Dorsolateral prefrontal cortex (tissue), 122 donors: ENCODE measurements at places on chromosomes 2 and 18.

DNA sequence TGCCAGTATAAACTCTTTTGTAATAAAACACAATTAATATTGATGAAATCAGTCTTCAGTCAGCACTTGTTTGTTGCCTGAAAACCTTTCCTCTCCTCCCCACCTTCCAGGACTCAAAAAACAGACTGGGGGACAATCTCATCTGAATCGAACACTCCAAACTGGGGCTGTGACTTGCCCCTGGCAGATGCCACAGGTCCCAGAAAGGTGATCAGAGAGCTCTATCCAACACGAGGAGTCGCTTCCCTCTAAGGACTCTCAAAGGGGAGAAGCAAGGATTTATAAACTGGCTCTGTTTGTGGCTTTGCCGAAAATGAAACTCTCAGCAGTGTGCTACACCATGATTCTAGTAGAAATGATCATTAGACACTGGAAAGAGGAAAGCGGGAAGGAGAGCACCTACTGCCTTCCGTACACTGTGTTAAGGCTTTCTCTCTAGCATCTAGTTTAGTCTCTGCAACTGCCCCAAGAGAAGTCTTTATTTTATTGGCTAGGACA, 199.2 kb downstream of the TGIF1 start:
- no peak for DNase-seq

GRCh38 chr18:56283316-56283715, 355.1 kb downstream of the TXNL1 start:
- no peak for DNase-seq

GRCh38 chr2:237682856-237683670, 55.7 kb downstream of the LRRFIP1 start:
- DNase-seq = no peak

DNA sequence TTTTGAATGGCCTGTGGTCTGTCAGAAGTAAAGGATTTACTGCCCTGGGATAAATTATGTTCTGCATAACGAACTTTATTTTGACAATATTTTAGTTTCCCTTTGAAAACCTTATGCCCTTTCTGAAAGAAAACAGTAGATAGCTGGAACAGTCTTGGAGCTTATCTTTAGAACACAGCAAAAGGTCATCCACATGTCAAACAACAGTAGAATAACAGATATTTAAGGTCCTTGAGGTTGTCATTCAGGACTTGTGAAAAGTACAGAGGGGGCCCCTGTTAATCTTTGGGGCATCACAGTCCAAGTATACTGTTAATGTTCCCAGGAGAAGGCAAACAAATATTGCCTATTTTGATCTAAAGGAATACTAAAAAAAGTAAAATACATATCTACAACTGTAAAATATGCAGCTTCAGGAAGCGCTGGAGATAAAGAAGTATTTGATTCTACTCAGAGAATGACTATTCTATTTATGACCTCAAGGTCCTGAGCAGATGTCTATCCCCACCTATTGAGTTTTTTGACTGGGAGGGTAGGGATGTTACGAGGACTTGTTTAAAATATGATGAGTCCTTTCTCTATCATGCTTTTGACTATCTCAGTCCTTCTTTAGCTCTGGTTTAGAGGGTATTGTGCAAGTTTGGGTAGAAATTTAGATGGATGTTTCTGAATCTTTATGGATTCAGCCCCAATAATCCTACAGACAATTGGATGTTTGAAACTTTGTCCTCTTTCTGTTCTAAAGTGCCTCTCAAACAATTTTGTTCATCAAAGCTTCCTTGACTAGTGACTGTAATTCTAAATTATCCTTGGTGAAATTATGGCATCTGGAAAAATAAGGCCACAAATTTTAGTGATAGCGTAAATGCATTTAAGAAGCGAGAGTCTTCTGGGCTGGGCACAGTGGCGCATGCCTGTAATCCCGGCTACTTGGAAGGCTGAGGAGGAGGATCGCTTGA, 25.1 kb upstream of the TMEM214 start:
- no peak for DNase-seq

- DNase-seq = no peak
These were observed 157.5 kb downstream of the THADA start for GRCh38 chr2:43438342-43438741.

DNA sequence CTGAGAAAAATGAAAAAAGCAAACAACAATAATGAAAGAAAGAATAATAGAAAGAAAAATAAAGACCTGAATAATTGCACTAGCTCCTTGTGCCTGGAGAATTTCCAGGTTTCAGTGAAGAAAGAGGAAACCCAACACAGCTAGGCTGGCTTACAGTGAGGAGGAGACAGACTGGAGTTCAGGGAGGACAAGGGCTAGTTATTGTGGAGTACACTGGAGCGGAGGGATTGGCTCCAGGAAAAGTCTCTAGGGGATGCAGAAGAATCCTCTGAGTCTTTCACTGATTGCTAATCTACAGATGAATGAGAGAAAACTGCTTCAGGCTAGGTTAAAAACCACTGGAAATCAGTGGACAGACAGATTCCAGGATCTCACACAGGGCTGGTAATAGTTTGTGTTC, 163.6 kb upstream of the RBMS1 start:
- DNase-seq = no peak

GRCh38 chr2:152730591-152731333, 12.3 kb downstream of the ARL6IP6 start:
- DNase-seq = no peak

GRCh38 chr2:47198985-47199451, 43.9 kb upstream of the STPG4 start:
- no peak for DNase-seq

- peak; percentile 65 for DNase-seq
These were observed 21.7 kb downstream of the TMX3 start for GRCh38 chr18:68693091-68693815.

DNA sequence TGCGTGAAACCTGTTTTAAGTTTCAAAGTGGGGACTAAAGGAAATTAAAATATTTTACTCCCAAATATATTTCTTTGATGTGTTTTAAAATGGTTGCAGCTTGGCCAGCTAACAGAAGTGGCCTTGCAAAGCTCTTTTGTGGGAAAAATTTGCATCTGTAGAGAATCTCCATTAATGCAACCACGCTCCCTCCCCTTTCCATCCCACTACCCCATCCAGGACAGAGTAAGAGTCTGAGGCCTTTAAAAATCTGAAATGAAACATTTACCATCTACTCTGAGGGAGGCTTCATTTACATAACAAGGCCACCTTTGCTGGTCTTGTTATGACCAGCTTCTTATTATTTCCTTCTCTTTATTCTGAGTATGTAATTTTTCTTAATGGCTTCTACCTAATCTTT, 63.5 kb downstream of the STAT4 start:
- DNase-seq = no peak

GRCh38 chr2:17476830-17477229, 41.4 kb downstream of the RAD51AP2 start:
- no peak for DNase-seq

DNA sequence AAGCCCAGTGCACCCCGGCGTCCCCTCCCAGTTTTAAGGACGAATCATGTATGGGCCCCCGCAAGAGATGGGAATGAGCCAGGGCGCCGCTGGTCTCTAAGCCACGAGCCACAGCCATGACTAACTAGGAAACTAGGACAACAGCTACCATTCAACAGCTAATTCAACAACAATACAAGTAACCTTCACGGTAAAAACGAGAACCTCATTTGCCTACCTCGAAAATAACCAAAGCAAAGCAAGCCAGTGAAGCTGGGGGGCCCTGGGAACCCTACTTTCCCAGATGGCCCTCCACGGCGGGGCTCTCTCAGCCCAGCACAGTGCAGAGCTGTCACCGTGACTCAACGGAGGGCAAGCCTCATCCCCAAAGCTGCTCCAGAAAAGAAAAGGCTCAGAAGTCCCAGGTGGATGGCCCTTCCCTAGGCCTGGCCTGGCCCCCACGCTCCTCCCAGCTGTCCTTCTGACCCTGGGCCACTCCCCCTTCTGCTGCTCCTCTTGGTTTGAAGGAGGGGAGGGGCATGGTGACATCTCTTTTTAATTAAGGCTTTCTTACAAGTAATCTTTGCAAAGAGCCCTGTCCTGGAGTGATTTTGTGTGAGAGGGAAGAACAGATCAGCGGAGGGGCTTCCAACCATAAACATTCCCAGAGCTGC, 126.3 kb downstream of the HDAC4 start:
- DNase-seq = no peak

DNA sequence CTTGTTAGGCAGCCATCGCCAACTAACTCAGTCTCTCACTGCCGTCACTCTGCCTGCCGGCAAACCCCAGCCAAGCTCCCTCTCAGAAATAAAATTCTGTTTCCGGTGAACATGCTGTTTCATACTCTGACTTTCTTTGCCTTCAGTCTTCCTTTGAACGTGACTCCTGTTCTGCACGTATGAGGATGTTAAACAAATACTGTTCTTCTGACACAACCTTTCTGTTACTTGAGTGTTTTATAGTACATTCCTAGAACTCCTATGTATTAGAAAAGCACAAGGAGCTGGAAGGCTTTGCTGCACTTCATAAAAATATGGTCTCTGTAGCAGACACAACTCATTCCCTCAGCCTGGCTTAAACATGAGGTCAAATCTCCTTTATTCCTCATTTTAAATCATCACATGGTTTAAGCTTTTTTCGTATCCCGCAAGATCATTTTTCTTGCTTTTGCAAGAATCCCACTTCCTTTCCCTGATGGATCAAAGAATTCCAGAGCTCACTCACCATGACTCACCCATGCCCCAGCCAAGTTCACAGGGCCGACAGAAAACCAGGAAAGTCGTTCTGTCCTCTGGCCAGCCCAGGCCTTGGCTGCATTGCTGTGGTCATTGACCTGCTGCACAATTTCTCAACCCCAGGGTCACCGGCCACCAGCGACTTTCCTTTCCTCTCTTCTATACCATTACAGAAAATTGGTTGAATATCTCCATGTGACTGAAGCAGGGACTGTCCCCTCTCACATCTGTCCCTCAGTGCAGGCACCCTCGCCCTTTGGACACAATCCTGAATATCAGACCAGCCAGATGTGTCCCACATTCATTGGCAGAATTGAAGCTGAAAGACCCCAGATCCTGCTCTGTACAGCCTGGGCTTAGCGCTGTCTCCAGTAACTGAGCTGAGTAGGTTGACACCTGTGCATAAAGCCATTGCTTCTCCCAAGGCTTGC, 183.1 kb upstream of the ARL4C start:
- DNase-seq = no peak

DNA sequence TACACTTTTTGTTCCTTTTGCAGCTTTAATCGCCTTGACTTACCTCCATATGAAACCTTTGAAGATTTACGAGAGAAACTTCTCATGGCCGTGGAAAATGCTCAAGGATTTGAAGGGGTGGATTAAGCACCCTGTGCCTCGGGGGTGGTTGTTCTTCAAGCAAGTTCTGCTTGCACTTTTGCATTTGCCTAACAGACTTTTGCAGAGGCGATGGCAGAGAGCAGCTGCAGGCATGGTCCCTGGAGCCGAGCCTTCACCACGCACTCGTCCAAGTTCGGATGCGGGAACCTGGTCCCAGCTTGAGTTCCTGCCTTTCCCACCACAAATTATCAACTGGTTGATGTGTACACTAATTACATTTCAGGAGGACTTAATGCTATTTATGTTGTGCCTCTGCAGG, 232.7 kb downstream of the ALPK2 start:
- DNase-seq = no peak

DNA sequence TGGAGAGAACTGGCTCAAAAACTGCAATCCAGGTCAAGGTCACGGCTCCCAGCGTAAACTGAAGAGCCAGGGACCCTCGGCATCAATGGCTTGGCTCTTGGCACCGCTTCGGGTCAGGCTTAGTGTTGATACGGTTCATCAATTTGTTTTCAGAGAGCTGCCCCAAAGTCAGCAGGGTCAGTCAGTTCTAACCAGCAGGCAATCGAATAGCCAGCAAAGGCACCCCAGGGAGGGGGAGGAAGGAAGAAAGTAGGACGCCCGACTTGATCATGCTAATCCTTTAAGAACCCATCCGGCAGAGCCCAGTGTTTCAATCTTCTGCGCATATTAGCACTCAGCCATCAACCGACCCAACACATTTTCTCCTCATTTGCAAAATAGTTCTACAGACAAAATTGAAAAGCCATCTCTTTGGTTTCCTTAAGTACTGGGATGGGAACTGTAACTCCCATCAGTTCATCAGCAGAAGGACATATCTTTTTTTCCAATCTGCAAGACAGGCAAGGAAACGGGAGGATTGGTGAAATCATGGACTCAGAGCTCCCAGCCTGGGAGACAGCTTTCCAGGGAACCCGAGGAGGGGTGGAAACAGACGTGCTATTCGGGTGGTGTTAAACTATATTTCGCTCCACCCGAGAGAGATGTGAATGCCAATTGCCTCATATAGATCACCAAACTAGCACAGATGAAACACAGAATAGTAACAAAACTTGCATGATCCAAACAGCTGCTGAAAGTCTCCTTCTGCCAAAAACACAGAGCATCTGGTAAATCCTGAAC, 40.7 kb upstream of the CABLES1 start:
- DNase-seq = no peak

DNA sequence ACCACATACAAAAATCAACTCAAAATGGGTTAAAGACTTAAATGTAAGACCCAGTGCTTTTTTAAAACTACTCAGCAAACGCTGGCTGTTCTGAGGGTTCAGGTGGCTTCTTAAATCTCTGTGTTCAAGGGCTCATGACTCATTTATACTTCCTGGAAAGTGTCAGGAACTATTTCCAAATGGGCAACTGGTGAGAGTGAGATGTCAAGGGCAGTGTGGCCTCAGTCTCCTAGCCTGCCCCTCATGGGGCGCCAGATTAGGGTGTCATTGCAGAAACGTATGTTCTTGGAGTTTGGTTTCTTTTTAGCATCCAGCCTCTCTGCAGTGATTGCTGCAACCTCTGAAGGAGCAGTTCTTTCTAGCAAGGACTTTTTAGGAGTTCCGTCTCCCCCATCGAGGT, 485.4 kb downstream of the TNS1 start:
- DNase-seq = no peak

GRCh38 chr2:50885948-50886347, 146.0 kb downstream of the NRXN1 start:
- no peak for DNase-seq

DNA sequence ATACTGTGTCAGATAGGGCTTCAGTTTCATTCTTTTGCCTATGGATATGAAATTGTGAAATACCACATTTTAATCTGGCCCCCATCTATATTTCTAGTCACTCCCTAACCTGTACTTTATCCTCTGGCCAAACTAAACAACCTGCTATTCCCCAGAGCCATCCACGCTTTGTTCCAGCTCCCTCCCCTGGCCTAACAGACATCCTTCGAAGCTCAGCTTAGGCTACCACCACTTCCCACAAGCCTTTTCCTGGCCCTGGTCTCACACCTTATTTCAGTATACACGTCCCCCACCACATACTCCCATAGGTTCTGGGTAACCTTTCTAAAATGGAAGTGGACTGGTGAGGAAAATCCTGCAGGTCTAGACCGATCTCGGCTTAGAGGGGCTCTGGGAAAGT, 55.4 kb downstream of the MAP4K3 start:
- no peak for DNase-seq

GRCh38 chr18:73653251-73653650, 494.4 kb downstream of the FBXO15 start:
- no peak for DNase-seq

DNA sequence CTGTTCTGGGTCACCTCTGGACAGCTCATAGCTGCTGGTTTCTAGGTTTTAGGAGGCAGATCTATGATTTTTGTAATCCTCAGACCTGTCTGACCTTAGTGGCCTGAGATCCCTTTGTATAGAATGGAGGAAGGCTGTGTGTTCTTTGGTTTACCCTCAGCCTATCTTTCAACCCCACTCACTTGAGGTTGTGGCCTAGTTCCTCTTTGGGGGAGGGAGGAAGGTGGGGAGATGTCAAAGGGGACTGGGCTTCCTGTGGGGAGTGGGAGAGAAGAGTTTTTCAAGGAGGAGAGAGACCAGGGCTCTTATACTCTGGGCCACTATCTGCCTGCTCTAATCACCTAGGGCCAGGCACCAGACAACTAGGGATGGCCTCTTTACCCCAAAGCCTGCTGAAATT, 28.5 kb downstream of the SEMA4F start:
- no peak for DNase-seq

- DNase-seq = no peak
These were observed 6.1 kb downstream of the ONECUT2 start for GRCh38 chr18:57441071-57441794.
